NCI-H1930 (cell line): ENCODE measurements at places on chromosomes 7 and 10.

DNA sequence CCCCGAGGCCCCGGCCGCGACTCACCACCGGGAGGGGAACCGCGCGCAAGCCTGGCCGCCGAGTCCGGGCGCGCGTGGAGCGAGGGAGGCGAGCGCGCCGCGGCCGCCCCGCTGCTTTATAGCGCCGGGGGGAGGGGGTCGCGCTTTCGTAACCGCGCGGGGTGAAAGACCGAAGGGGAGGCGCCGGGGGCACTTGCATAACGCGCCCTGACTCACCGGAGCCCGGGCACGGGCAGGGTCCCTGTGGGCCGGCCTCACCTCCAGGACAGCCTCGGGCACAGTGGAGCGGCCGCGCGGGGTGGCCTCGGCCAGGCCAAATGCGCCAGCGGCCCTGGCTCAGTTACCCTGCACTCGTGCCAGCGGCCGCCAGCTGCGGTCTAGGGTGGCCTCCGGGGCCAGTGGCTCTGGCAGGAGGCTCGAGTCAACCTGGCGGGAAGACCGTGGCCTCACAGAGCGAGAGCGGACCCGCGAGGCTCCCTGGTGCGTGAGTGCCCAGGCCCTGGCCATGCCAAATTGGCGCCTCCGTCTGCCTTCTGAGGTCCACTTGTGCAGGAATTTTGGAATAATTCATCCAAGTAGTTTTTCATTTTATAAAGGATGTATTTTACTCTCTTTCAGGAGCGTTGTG is at the start of gene RBP4:
RBP4 (minus strand) TSS at position 90 of the 628 bp plus-strand sequence. CDS start 207 bp downstream, outside the sequence.
- no peak for DNase-seq

- no peak for DNase-seq
These were observed 127.5 kb downstream of the MAD1L1 start for GRCh38 chr7:2105280-2105679.

GRCh38 chr7:27925573-27926201 is 185.7 kb downstream of the TAX1BP1 start:
- DNase-seq: no peak

GRCh38 chr10:61547297-61547696 is 94.1 kb upstream of the TMEM26 start:
- no peak for DNase-seq

- DNase-seq: no peak
These were observed 8.0 kb upstream of the CHST15 start for GRCh38 chr10:124101351-124101750.

GRCh38 chr7:2459674-2460073 is 16.5 kb downstream of the GRIFIN start:
- no peak for DNase-seq

- DNase-seq: no peak
These were observed 206.5 kb downstream of the SORCS1 start for GRCh38 chr10:106957823-106958588.

GRCh38 chr10:129815898-129816655 is 148.0 kb downstream of the EBF3 start:
- no peak for DNase-seq

- no peak for DNase-seq
These were observed 820.6 kb downstream of the LRMDA start for GRCh38 chr10:76251841-76252671.

- no peak for DNase-seq
These were observed 5.5 kb downstream of the ZNF775 start for GRCh38 chr7:150384406-150385301.

DNA sequence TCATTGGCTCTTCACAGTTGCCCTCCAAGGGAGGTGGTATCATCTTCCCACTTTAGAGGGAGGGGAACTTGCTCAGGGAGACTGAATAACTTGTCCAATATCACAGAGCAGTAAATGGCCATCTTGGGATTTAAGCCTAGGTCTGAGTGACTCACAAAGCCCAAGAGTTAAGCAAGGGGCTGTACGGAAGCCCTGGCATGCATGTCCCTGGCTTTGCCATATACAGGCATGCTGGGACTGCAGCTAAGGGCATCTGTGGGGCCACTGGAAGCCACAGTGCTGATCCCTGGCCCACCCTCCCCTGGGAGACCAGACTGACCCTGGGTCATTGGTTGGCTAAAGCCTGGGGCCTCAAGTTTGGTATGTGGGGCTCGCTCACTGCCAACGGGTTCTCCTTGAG is 3.1 kb downstream of the VSIR start:
- DNase-seq: no peak

GRCh38 chr10:34576797-34577196 is 238.3 kb downstream of the PARD3 start:
- no peak for DNase-seq

DNA sequence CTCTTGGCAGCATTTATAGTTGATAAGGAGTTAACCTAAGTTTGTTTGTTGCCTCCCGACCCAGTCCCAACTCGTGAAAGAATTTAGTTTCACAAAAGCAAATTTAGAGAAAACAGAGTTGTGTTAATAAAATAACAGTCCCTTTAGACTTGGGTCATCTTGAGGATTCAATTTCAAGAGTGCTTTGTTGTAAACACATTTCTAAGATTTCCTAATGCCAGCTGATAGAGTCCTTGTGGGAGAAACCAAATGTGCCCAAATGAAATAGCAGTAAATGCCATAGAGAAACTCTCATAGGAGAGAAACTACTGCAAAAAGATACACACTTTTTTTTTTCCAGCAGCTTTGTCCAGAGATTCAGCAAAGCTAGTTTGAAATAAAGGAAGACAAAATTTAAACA is 211.3 kb upstream of the BMPER start:
- DNase-seq: no peak

DNA sequence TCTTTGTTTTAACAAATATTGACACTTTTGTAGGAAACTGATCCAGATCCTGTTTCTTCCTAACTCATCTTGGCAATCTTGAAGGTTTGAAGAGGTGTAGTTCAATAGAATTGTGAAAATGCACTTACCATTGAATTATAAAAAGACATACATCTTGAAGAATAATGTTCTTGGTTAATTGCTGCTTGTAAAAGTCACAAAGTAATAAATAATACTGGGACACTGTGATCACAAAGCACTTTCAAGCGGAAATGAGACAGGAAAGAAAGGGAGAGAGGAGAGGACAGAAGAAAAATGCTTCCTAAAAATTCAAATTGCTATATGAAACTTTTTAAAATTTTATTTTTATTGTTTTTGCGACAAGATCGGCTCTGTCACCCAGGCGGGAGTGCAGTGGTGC is 15.2 kb upstream of the NFE2L3 start:
- DNase-seq: no peak

GRCh38 chr7:134459981-134460380 is 1.1 kb upstream of the AKR1B1 start:
- no peak for DNase-seq

DNA sequence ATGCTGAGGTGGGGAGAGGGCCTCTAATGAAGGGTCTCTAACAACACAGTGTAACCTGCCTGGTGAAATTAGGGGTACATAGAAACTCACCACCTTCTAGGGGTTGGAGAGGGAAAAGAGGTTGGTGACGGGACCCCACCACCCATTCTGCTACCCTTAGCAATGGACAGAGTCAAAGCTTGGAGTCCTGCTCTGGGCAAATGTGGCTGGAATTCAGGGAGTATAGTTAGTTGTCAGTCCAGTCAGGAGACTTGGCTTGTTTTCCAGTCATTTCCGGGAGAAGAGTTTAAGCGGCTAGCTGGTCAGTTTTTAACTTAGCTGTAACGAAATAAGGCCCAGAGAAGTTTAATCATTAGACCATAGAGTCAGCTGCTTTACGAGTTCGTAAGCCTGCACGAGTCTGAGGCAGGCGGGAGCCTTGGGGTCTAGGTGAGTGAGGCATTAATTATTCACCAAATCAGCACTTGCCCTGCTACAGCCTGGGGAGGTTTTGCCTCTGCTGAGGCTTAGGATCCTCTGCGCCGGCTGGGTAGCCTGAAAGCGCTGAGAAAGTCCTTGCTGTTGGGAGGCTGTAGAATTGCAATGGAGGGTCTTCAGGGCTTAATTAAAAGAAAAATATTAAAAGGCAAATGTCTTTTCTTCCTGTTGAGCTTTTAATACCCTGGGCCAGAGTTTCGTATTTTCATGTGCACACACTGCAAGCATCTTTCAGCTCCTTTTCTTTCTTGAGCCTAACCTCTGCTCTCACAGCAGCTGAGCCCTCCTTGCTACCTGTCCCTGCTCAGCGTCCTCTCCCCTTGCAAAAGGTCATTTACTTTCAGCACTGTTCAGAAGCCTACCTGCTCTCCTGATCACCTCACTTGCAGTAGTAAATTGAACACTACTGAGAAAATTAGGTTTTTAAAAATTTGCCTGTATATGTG is 1.5 kb upstream of the LAMB1 start:
- no peak for DNase-seq

GRCh38 chr7:24975644-24976260 is 4.2 kb downstream of the OSBPL3 start:
- DNase-seq: no peak

DNA sequence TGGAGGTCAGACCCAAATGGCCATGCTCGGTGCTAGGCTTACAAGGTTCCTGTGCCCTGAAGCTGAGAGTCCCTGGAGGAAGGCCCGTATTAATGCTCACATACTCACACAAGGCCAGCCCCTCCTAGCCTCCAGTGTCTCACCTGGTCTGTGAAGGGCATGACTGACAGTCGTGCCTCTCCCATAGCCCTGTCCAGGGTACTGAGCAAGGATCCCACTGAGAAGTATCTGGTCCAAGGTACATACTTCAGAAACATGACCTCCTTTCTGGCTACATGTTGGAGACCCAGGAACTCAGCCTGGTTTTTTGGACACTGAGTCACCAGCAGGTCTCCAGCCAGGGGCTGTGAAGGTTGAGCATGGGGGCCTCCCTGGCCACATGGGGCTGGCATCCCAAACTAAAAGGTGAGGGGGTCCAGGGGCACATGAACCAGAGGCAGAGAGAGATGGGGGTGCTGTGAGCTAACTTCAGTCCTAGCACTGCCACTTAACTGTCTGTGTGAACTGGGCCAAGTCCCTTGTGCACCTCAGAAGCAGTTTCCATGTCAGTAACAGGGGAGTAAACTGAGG is 17.6 kb upstream of the RASGEF1A start:
- DNase-seq: no peak

DNA sequence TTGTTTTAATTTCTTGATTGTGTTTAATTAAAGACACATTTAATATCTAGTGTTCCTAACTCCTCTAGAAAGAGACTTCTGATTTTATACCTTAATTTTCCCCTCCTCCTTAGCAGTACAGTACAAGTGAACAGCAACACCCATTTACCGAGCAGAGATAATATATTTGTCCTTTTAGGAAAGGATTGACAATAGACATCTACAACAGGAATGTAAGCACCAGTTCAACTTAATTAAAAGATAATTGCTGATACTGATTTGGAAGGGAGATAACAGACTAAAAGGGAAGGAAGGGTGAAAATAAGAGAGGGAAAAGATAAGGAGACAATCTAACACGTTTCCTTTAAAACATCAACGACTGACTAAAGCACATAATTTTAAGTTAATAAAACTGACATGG is 119.3 kb downstream of the SRPK2 start:
- DNase-seq: no peak

DNA sequence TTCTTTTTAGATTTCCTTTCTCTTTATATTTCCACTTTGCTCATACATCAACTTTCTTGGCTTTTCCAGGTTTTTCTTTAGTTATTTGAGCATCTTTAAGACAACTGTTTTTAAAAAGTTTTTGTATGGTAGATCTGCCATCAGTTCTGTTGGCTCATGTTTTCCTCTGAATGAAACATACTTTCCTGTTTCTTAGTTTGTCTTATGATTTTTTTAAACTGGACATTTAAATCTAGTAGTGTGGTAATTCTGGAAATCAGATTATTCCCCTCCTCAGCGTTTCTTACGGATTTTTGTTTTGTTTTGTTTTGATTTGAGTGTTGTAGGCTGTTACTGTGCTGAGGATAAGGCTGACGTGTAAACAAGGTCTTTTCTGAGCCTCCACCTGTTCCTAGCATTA is 33.8 kb upstream of the ITGB8 start:
- no peak for DNase-seq

- DNase-seq: no peak
These were observed 77.0 kb upstream of the GSDME start for GRCh38 chr7:24834128-24834798.

DNA sequence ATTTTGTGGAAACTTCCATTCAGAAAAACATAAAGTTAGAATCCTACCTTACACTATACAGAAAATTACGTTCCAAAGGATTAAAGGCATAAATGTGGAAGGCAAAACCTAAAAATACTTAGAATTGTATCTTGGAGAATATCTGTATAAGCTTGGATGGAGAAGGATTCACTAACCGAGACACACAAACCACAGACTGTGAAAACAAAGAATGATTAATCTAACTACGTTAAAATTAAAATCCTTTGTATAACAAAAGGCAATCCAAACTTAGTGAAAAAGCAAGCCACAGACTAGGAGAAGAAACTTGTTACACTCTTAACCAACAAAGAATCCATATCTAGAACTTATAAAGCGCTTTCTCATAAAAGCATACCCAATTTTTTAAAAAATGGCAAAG is 678.8 kb downstream of the INHBA start:
- DNase-seq: no peak

DNA sequence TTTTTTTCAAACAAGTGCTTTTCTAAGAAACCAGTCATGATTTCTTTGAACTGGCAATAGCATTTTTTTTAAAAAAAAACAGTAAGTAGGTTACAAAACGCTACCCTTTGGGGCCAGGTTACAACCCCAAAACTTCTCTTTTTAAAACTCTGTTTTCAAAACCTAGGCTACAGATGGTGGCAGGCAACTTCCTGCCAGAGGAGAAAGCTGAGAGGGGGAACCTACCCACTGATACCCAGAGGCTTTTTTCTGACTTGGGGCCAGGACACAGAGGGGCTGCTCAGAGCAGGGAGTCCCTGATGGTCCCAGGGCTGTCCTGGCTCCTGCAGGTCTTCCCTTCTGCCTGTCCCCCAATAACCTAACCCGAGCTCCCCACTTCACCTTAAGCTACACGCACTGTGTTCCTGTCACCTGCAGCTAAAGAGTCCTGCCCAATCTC is 6.9 kb downstream of the STN1 start:
- no peak for DNase-seq

GRCh38 chr7:23164846-23165245 is 17.0 kb upstream of the NUP42 start:
- DNase-seq: no peak

DNA sequence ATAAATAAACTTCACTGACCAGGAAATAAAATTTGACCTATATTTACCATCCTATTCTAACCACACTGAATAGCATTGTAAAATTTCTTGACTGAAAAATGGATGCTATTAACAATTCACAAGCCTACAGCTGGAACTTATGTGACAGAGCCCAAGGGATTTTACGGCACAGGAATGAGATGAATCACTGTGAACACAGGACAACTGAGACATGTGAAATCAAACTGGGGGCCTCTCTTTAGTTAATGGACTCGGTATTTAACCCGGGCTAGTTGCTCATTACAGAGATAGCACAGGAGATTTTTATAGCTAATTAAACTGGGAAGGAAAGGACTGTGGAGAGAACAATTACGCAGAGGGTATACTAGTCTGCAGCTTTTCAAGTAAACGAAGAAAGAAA is 100.6 kb downstream of the MICU1 start:
- peak; percentile 40 for DNase-seq

DNA sequence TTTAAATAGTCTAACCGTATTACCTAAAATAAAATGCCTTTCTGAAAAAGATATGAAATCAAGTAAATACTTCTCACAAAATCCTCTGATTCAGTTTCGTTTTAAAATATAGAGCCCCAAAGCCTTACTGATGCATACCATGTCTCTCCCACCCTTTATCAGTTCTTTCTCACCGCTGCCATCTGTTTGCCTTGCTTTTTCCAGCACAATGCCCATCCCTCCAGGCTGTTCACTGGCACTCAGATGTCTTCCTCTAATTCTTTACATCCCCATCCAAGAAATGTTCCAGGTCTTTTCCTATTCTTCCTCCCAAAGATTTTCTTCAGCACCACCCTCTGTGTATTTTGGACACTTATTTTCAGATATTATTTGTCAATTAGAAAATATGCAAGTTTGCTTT is 116.5 kb upstream of the LRRN3 start:
- DNase-seq: no peak

- DNase-seq: no peak
These were observed 483.2 kb upstream of the MKI67 start for GRCh38 chr10:128609460-128609859.
